Smooth muscle cell of bladder (primary cell): ENCODE measurements at places on chromosomes 13 and 19. TPM values are rescaled to one million over a fixed set of nuclear protein-coding genes. Genes with fewer than 3 reads are reported as not detected.

SOHLH2 gene
- 0.43 and 0.83 TPM in 2 replicates for total RNA-seq

WTIP gene
- 37.8 and 72.9 TPM in 2 replicates for total RNA-seq

CGB8 gene
- total RNA-seq = not detected in 2 replicates

CDC42EP5 gene
- 12.4 and 16.1 TPM in 2 replicates for total RNA-seq

CLEC17A gene
- total RNA-seq = 0.28 TPM in 1 of 2 replicates, not detected in the other

MRPL4 gene
- 13.1 and 14.2 TPM in 2 replicates for total RNA-seq

NLRP5 gene
- total RNA-seq = not detected in 2 replicates

ZSWIM9 gene
- total RNA-seq = 1.00 and 1.4 TPM in 2 replicates

GJB6 gene
- not detected in 2 replicates for total RNA-seq

LACC1 gene
- total RNA-seq = 35.4 and 41.4 TPM in 2 replicates

ZNF540 gene
- 0.28 and 1.2 TPM in 2 replicates for total RNA-seq

SGCG gene
- 12.5 and 15.1 TPM in 2 replicates for total RNA-seq

CEACAM3 gene
- not detected in 2 replicates for total RNA-seq
